AG04450 (cell line): ENCODE measurements at places on chromosomes 7 and 10.

DNA sequence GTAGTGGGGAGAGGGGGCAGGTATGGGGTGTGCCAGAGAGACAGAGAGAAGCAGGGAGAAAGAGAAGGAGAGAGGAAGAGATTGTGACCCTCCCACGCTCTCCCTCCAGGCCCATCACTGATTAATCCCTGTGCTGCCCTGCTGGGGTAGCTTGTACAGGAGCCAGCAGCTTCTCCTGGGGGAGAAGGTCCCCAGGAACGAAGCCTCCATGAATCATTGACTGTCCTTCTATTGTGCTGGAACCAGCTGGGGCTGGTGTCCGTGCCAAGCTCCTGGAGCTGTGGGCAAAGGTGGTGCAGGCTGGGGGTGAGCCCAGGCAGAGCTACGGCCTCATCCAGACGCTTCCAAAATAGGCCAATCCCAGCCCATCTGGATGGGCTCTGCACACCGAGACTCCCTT, 20.9 kb downstream of the AQP1 start:
- no peak for DNase-seq

- no peak for DNase-seq
These were observed 388 bp downstream of the ECD start for GRCh38 chr10:73167458-73167782.

- no peak for DNase-seq
These were observed 411 bp downstream of the AUTS2 start for GRCh38 chr7:69598487-69599285.

DNA sequence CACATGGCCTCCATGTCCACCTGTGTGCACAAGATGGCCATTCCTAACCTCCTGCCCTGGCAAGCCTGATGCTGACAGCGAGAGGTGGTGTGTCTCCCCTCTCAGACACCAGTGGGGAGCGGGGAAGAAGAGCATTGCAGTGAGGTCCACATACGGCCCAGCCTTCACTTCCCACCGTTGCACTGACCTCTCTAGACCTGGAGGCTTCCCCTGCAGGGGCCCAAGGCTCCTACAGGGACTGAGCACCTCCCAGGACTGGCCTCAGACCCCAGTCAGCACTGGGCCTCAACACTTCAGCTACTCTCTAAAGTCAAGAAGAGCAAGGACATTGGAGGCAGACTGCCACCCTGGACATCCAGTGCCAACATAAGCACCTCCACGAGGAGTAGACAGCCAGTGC, 15.9 kb downstream of the STK32C start:
- no peak for DNase-seq

GRCh38 chr10:42552188-42553063, 85.9 kb downstream of the ZNF33B start:
- peak; percentile 91 for DNase-seq

DNA sequence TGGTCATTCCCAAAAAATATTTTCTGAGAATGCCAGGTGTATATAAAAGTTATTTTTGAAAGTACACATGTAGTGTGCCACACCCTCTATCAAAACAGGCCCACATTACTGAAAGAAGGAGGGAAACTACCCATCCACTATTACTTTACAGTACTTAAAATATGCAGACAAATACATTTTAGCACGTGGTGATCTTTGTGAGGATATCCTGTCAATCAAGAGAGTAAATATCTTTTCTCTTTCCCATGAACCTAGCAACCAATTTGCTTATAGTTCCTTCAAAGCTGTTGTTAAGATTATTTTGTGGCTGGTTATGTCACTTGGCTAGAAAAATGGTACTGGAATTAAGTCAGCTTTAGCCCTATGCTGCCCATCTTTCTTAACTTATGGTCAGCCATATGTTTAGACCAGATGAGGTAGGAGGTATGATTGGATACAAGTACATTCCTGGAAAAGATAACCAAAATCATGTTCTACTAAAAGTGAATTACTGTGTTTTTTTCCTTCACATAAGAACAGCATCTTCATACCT, 70.1 kb downstream of the AUTS2 start:
- DNase-seq: no peak

GRCh38 chr10:31153692-31154091, 122.0 kb upstream of the ZNF438 start:
- DNase-seq: no peak

- DNase-seq: no peak
These were observed 344.1 kb upstream of the NPVF start for GRCh38 chr7:25572423-25572822.

DNA sequence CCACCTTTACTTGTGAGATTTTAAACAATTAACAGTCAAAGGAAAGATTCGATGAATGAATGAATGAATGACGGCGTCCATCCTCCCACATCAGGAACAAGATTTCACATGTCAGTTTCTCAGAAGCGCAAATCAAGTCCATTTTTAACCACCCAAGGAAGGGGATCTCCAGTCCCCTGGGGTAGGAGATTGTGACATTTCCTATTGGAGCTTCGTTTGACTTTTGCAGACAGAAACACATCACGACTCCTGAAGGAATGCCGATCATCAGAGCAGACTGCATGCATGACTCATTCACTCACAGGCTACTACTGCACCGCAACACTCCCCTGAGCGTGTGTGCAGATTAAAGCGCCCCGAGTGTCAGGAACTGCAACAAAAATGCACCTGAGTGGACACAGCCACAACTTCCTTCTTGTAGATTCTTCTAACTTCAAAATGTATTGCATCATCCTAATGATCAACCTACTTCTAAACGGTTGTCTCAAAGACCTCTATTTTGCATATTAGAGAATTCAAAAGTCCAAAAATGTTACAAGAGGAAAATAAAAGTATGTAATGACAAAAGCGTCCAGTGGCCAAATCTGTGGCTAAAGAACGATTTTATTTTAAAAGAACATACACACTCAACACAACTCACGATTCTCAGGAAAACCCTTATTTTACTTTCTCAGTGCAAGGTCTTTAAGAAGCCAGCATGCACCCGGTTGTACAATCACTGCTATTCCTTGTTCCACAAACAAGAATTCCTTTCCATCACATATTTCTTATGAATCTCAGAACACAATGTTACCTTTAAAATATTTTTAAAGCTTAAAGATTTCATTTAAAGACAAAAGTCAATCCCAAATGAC, 172.6 kb downstream of the FAM107B start:
- DNase-seq: no peak

DNA sequence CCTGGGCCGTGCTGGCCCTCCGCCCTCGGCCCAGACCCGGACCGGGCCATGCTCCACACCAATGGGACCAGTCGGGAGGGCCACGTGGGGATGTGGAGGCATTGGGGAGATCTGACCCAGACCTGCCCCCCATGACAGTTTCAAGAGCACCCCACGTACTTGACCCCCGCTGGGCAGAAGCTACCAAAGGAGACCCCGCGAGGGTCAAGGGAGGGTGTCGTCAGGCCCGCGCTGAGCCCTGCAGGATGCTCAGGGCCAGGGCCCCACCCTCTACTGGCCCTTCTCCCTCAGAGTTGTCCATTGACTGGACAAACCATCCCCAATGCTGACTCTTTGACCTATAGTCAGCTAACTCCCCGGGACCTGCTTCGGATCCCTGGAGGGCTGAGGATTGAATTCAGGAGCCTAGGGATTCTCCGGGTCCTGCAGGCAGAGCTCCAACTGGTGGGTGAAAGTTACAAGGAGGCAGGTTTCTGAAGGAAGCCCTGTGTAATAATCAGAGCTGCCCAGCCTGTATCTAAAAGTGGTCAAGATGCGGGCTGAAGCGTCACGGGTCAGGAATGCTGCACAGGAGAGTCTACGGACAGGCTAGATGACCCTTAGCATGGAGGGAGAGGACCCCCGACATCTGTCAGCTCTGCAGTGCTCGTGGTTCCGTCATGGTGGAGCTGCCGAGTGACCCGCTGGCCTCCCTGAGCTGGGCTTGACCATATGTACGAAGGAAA, 498 bp upstream of the CALHM2 start:
- DNase-seq: no peak

DNA sequence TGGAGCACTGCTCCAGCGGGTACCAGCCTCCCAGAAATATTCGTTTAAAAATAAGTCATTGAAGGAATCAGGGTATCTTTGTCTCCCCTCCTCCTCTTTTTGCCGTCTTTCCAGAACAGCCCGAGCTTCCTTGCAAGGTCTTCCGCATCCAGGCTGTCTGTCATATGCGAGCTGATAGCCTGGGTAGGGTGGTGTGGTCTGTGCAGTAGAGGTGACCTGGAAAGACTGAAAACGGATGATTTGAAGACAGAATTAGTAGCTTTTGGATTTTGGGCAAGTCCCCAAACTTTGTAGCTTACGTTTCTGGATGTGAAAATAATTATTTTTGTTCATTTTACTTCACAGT, 480 bp downstream of the VPS50 start:
- no peak for DNase-seq

DNA sequence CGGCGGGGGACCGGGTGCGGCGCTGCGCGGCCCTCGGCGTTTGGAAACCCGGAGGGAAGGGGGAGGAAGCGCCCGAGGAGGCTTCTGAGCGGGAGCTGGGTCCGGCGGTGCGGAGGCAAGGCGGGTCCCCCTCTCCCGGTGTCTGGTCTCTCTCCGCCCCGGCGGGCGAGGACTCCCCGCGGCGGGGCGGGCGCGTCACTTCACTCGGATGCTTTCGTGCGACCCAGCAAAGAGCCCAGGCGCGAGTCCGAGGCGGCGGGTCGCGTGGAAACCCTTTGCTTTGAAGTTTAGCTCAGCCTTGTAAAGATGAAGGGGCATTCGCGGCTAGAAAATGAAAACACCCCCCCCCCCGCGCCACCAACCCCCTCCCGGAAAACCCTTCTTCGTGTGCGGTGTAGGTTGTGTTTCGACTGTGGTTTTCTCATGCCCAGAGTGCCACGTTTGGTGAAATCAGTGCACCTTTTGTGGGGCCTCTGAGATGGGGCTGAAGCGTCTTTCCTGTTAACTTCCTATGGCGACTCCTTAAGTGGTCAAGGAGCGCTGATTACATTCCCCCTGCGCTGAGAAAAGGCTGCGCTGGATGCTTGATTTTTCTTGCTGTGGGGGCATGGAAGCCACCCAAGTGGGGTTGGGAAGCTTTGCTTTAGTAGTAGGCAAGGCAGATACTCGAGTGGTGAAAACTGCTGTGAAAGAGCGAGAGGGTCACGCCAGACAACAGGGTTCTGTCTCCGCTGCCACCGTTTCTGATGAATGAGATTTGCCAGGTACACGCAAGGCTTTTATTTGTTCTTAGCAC, 876 bp downstream of the GNAI1 start:
- DNase-seq: no peak

GRCh38 chr10:132945894-132946255, 3.5 kb upstream of the CFAP46 start:
- DNase-seq: no peak

DNA sequence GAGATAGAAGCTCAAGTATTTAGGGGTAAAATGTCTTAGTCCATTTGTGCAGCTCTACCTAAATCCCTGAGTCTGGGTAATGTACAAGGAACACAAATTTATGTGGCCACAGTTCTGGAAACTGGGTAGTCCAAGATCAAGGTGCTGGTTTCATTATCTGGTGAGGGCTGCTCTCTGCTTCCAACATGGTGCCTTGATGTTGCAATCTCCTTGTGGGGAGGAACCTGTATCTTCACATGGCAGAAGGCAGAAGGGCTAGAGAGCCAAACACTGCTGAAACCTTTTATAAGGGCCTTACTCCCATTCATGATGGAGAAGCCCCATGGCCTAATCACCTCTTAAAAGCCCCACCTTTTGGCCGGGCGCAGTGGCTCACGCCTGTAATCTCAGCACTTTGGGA, 8.7 kb upstream of the BAZ1B start:
- DNase-seq: no peak

GRCh38 chr10:127874671-127875448, 17.9 kb downstream of the CLRN3 start:
- no peak for DNase-seq

DNA sequence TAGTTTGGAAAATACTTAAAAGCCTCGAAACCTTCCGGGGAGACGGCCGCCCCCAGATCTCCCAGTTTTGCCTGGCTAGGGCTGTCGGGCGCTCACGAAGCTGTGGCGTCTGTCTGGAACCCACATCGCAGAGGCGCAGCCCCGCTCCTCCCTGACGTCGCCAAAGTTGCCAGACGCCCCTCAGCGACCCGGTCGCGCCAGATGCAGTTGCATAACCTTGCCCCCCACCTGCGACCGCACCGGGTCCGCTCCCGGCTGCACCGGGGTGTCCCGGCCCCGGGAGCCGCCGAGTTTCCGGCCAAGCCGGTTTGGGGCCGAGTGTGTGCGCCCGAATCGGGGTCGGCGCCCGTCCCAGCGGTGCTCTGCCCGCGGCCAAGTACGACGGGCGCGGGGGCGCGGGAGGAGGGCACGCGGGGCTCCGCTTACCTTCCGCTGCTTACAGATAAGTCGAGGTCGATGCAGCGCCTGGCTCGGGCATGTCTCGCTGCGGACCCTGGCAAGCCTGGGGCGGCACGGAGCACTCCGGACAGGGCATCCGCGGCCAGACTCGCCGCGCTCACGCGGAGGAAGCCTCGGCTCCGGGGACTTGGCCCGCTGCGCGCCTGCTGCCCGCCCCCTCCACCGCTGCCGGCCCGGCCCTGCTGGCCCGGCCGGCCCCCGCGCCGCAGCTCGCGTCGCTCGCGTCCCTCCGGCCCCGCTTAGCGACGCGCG, 665 bp downstream of the INSYN2A start:
- DNase-seq: no peak

DNA sequence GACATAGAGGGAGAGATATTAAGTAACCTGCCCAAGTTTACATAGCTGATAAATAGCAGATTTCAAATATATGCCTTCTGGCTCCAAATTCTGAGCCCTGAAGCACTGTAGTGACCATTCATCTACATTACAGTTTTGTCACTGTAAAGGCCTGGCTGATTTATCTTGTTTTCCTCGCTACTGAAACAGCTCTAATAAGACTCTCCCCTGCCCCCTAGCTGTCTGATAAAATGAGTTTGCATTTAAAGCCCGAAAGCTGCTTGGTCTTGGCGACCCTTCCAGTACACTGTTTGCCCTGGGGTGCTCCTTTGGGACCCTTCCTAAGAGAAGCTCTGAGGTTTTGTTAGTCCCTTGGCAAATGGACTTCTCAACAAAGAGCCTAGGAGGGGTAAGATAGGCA, 59.7 kb upstream of the RAB11FIP2 start:
- DNase-seq: no peak

DNA sequence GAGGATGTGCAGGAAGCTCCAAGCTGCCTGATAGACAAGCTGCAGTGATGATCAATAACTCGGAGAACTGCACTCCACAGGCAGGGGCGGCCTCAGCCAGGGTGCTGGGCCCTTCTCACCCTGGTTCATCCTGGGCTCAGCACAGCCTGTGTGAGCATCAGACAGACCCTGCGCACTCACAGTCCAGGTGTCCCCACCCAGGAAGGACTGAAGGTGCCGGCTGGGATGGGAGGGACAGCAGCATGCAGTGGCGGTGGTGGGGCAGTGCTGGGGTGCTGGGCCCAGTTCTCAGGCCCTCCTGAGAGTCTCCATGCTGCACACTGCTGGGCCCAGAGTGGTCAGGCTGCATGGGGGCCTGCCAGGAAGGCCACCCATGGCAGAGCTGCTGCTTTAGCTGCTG, 74.1 kb downstream of the ITIH5 start:
- DNase-seq: no peak
